ENCODE measurements at places on chromosomes 11 and 22.

DNA sequence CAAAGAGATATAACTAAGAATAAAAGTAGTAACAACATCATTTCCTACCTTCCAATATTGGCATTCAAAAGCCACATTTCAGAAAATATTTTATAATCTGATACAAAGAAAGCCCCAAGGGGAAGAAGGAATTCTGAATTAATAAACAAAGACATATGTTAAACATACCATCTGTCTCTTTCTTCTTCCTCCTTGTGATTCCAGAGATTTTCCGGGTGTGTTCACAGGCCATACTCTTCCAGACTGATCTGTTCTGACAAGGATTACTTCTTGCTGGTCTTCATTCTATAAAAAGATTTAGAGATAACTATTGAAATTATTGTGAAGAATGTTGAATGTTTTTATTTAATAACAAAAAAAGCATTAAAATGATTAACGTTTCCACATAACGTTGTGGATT, 65.0 kb downstream of the CWF19L2 start:
- DNase-seq = no peak

- no peak for DNase-seq
Observed at GRCh38 chr11:44851496-44851895, 99.2 kb downstream of the TP53I11 start.

DNA sequence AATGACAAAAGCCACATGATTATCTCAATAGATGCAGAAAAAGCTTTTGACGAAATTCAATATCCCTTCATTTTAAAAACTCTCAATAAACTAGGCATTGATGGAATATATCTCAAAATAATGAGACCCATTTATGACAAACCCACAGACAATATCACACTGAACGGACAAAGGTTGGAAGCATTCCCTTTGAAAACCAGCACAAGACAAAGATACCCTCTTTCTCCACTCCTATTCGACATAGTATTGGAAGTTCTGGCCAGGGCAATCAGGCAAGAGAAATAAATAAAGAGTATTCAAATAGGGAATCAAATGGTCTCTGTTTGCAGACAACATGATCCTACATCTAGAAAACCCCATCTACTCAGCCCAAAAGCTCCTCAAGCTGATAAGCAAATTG, 52.0 kb downstream of the CASP12 start:
- no peak for DNase-seq

DNA sequence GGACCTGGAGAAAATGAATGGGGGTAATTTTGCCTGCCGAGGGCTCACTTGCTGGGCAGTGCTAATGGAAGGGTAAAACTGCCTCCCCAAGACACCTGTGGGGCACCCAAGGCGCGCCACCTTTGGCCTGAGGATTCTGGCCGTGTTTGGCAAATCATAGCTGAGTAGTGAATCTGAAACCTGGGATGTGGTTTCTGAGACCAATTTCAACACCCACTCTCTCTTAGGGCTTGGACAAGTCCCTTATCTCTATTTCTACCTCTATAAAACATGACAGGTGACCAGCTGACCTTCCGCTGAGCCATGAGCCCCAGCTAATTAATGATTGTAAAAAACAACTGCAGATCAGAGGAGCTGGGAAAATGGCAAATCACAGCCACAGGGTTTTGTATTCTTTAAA, 1.5 kb upstream of the PACSIN3 start:
- DNase-seq = no peak

- DNase-seq = no peak
Observed at GRCh38 chr11:10441091-10441490, 14.0 kb upstream of the AMPD3 start.

DNA sequence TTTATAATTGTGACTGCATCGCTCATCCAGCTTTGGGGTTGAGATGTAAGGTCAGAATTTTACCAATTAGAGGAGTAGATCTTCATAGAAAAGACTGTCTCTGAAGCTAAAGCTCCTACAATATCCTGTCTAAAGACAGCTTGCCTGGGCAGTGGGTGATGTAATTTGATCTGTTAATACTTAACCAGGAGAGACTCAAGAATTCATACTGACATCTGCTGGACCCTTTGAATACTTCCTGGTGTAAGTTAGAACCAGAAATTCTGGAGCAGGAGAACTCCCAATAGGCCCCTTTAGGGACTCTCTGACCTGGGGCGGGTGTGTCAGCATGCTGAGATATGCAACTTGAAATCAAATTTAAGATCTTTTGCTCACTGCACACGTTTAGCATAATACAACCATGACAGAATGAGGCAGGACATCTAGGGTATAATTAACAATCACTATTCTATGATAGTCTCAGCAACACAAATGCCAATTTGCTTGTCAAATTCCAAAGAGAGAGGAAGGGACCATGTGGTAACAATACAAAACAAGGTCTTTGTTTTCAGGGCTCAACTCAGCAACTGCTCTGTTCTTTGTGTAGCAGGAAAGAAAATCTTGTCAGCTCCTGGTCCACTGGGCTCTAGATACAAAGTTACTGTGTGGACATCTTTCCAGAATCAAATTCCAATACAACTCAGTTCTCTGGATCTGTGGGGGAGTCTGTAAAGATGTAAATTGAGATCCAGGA, 143.9 kb downstream of the INSC start:
- no peak for DNase-seq

DNA sequence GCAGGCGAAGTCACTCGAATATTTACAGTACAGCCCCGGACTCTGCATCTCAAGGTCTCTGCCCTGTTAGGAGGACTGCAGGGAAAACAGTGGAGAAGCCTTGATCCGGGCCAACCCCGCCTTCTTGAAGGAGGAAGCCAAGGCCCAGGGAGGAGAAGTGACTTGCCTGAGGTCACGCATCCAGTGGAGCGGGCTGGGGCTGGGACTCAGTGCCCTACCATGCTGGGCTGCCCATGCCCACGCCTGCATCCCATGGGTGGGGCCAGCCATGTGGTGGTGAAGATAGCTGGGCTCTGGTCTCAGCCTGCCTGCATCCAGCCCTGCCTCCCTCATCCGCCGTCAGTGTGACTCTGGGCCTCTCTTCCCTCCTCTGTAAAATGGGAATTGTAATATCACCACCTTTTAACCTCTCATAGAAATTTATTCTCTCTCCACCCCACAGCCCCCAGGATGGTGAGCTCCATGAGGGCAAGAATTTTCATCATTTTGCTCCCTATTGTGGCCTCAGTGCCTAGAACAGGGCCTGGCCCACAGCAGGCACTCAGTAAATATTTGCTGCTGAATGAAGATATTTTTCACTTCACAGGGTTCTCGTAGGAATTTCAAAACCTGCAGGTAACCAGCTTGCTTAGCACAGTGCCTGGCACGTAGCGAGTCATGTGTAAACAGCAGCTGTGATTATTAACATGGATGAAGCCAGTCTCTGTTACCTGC, 57.3 kb downstream of the OTOG start:
- no peak for DNase-seq

GRCh38 chr22:17140022-17140421, 18.9 kb upstream of the TMEM121B start:
- no peak for DNase-seq

- DNase-seq = no peak
Observed at GRCh38 chr22:46726066-46726985, 11.7 kb downstream of the CERK start.

GRCh38 chr11:113952588-113952987, 22.3 kb upstream of the HTR3A start:
- no peak for DNase-seq

- DNase-seq = no peak
Observed at GRCh38 chr11:74870485-74870884, 78.4 kb downstream of the XRRA1 start.

- no peak for DNase-seq
Observed at GRCh38 chr11:86481399-86481798, 106.7 kb downstream of the CCDC81 start.

DNA sequence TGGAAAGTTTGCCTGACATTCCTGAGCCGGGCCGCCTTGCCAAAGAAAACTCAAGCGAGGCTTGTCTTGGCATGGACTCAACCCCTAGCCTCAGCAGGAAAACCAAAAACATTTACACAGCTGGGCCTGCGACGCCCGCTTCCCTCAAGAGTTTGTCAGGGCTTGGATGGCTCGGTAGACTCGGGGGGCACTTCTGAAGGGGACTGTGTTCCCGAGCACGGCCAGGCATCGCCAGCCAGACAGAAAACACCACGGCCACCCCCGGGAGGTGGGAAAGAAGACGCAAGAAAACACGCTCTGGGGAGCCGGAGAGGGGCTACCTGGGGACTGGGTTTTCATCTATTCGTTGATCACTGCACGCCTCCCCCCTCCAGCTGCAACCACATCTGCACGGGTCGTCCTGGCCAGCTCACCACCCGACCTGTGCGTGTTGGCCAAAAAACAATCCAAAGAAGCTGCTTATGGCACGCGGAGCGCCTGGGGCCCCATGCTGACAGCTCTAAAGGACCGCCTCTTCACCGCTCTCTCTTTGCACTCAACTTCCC, 380.7 kb downstream of the MN1 start:
- DNase-seq = peak; percentile 95

DNA sequence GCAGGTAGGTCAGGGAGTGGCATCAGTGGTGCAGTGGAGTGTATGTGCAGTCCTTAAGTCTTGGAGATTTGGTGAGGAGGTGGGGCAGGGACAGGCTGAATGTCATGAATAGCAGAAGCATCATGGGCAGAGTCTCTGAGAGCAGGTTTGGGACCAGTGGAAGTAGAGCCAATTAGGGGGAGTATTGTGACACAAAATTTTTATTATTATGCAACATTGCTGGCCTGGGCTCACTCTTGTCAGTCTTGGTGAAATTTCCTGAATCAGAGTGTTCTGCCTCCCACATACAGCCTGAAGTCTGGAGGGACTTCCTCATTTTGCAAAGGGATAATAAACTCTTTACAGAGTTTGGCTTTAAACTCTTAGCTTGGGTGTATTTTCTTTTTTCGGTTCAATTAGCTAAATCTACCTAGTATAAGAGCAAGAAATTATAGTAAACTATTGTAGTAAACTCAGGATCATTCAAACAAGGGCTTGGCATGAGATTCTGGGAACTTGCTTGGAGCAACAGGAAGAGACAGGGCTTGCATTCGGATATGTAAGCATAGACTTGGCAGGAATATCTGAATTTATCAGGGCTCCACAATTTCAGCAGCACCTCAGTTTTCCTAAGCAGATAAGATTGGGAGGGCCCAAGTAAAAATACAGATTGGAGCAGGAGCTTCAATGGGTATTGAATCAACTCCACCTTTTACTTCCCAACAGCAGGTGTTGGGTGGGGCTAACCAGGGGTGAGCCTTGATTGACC, 67.7 kb downstream of the FDX1 start:
- DNase-seq = no peak

DNA sequence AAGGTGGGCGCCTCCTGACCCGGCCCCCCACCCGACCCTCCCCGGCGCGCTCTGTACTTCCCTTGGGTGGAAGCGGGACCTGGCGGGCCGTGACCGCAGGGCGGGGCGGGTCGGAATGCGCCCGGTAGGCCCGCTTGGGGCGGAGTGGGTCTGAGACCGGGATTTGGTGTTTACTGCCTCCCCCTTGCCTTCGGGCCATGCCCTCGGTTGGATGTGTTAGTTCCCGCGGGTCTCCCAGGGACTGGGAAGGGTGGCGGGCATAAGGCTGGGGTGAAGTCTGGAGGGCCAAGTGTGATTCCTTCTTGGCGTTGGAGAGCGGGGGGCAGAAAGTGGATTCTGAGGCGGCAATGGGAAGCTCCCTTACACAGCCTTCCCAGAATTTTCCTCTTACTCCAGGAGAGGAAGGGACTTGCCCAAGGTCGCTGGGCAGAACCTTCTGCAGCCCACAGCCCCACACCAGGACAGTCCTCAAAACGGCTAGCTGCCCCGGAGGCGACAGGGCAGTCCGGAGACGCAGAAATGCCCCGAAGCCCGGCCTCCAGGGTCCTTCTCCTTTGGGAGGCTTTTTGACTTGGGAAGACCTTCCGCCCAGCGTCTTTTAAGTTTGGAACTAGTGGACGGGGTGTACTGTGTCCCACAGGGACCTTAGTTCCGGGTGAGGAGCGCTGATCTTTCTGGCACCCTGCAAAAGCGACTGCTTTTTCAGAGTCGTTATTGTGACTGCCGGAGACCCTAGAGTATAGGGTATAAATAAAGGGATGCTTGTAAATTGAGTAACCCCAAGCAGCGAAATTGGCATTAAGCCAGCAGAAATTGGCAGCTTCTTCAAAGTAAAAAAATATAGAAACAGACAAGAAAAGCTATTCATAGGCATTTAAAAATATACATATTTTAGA, 647 bp downstream of the SWAP70 start:
- DNase-seq = peak; percentile 67

GRCh38 chr22:22070371-22070824, 87.8 kb upstream of the TOP3B start:
- DNase-seq = no peak

- no peak for DNase-seq
Observed at GRCh38 chr11:82818409-82819043, 81.7 kb downstream of the PRCP start.

GRCh38 chr11:123885570-123885969, at the start of gene TMEM225:
TMEM225 (minus strand) TSS chr11:123885670; CDS start chr11:123885425, 245 bp downstream.
- no peak for DNase-seq

DNA sequence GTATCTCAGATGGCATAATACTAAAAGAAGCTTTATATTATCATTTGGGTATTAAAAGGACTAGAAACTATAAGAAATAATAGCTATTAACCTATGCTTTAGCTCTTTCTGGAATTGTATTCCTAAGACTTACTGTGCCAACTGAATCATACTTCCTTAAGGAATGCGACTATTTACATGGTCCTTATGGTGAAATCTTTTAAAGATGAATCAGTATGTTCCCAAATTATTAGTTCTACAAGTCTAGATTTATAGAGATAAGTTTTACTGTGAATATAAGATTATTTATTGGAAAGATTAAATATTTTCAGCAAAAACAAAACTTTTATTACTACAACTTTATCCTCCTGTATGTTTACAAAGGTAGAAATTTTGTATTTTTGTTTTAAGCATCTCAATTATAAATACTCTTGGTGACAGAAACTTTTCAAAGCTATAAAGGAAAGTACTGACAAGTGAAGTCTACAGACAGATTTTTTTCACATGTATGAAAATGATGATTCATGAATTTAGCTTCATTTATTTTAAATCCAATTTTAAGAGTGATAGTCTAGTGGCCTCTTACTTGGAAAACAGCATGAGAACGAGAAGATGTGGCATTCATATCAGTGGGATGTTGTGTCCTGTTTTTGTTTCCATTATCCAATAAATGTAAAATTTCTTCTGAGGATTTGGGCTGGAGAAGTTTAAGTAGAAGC, 17.8 kb downstream of the KIF18A start:
- no peak for DNase-seq
